Muscle of leg (tissue), 16 donors: ENCODE measurements at places on chromosomes 2 and 18. TPM values are rescaled to one million over a fixed set of nuclear protein-coding genes. Genes with fewer than 3 reads are reported as not detected.

DNA sequence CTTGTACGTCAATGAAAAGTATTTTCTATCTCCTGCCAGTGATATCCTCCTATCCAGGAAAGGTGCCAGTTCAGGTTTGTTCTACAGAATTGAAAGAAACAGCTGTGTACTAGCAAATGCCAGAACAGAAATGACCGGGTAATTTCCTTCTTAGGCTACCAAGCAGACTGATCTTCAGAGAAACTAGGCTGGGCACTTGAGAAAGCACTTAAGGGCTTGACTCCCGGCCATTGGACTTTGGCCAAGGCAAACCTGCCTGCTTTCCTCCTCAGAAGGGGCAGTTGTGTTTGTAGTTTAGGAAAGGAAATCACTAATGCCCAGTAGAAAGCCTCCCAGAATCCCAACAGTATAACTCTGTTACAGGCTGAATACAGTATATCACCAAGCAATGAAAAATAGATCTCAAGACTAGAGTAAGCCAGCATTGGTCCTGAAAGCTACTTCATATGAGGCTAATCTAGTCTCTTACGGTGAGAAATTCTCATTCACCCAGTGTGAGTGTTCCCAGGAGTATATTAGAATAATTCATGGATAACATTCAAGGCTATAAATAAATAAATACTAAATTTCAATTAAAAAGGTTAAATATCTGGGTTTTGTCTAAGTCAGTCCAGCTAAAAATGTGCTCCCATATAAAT is 43.0 kb upstream of the COL5A2 start:
- no peak overlapping the region for H3K27ac ChIP-seq
- peak; percentile 78 for DNase-seq
- H3K36me3 ChIP-seq, result no peaks in the 10 kb centered on the region
- H3K4me1 ChIP-seq, result peaks cover 3% of the 10 kb centered on the region

DNA sequence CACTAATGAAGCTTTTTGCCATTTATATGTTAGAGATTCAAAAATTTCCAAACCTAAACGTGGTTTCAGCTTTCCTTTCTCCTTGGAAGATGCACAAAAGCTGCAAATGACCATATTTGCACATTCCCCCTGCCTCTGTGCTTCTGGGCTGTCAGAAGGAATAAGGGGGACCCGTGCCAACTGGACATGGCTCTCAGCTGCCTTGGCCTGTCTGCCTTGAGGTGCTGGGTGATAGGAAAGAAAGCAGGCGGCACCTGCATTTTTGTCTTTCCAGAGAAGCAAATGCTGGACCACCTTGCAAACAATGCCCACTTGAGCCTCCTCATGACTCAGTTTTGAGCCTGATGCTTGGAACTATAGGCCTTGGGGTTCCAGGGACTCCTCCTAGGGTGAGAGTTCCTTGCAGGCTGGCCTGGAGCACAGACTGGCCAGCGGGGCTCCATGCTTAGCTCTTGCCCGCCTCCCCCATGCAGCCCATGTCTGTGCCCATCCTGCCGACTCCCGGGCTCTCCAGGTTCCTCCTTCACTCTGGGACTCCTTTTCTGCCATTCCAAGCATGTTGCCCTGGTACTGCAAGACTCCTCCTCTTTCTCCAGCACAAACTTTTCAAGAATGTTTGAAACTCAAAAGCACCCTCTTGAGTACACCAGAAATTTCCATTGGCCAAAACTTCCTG is 109.0 kb upstream of the EPAS1 start:
- peak; percentile 18 for DNase-seq
- H3K36me3 ChIP-seq, result no peaks in the 10 kb centered on the region
- no peak overlapping the region for H3K27ac ChIP-seq
- H3K27me3 ChIP-seq, result no peaks in the 10 kb centered on the region

- peaks cover 16% of the 10 kb centered on the region for H3K36me3 ChIP-seq
- H3K27ac ChIP-seq, result no peak overlapping the region
- H3K4me1 ChIP-seq, result no peaks in the 10 kb centered on the region
- no peak overlapping the region for H3K4me3 ChIP-seq
- H3K27me3 ChIP-seq, result no peaks in the 10 kb centered on the region
Measured at GRCh38 chr2:112110966-112111365, 27.2 kb upstream of the FBLN7 start.

DNA sequence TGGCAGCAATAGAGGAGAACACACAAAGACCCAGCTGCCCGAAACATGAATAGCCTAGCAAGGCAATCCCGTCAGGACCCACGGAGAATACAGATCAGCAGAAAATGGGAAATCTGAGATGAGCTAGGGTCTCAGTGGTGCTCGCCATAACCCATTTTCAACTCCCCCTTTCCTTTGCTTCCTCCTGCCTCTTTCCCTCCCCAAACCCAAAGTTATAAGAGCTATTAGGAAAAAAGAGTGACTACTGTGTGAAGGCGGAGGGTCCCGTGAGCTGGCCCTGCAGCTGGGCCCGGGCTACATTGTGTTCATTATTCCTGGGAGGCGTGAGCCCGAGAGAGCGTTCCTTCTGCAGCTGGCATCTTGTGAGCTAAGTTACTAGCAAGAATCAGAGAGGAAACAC is 118.4 kb downstream of the PID1 start:
- peaks cover 6% of the 10 kb centered on the region for H3K36me3 ChIP-seq
- DNase-seq, result no peak
- H3K27me3 ChIP-seq, result no peaks in the 10 kb centered on the region
- no peak overlapping the region for H3K4me3 ChIP-seq
- no peaks in the 10 kb centered on the region for H3K4me1 ChIP-seq

DNA sequence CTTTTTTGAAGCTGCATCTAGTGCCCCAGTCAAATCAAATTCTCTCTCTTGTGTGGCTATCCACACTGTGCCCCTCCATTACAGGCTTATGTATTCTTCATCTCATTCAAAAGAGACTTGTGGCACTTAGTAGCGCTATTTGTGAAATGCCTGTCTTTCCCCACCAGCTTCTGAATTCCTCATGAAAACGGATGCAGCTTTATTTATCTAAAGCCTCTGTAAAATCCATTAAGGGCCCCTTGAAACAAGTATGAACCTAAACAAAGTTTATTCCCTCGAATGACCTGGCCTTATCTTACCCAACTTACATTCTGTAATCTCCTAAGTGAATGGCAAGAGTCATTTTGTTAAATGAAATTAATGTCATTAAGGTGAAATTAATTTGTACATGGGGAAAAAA is 417.4 kb upstream of the PIK3C3 start:
- no peaks in the 10 kb centered on the region for H3K4me1 ChIP-seq
- peak; percentile 28 for DNase-seq
- no peaks in the 10 kb centered on the region for H3K27me3 ChIP-seq
- no peak overlapping the region for H3K4me3 ChIP-seq
- no peaks in the 10 kb centered on the region for H3K36me3 ChIP-seq

Gene COL3A1
- polyA plus RNA-seq, result 6,949 TPM

Gene EPB41L3
- 120 TPM for polyA plus RNA-seq
